Stimulated activated naive CD4-positive, alpha-beta T cell treated with Interleukin-2 at 50 U/mL for 16 hours (primary cell): ENCODE measurements at places on chromosomes 5 and 9.

DNA sequence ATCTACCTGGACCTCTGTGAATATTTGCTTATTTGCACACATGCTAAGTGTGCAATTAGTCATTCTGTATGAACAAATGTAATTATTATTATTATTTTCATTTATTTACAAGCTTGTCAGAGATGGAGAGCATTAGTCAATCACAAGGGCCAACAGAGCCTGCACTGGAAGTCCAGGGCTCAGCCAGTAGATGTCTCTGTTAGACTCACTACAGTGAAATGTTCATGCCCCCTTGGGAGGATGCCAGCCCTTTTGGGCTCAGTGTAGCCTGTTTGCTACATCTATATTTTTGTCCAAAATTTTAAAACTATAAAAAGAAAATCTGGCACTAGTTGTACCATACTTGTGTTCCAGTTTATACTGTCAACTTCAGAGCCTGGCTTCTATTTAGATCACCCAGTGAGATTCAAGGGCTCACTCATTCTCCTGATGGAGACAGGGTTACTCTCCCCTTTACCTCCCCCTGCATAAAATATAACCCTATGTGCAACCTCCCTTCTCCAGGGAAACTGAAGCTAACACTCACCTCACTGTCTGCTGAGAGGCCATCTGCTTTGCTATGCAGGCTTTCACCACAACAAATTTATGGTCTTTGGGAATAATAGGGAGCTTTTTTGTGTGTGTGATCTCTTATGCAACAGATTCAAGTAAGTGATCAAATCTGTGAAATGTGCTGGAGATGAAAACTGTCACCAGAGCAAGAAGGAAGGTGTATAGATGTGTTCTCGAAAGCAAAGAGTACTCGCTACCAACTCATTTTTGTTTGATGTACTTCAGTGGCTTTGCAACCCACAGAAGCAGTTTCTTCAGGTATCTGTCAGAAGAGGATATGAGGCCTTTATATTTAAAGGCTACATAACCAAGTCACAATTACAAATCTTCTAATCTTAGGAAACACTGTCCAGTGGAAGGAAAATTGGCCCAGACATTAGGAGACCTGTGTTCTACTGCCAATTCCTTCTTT is 99.9 kb upstream of the TLE4 start:
- no peak for DNase-seq

DNA sequence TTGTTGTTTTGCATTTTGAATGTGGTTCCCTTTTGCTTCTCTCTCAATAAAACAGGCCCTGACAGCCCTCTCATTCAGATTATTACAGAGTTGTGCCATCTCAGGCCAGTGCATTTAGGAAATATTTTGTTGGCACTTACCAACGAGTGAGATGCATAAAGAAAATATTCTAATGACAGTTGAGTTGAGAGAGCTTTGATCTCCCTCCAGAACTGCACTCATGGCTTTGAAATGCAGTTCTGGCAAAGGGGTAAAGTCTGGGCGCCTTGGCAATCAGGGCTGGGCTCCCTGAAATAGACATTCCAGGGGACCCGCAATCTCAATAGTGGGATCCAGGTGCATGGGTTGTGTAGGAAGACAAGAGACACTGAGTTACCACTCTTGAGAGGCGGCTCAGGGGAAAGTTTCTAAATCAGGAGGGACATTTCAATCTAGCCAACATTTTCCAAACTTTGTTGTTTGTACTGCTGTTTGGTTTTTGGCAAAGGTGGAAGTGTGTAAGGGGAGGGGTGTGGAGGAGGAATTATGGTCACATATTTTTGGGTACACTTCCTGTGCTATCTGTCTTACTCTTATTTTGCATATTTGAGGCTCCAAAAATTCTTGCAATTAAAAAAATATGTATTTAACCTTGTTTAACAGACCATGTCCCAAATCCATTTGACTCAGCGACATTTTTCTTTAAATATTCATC is 48.8 kb downstream of the PAPPA start:
- DNase-seq: no peak

- no peak for DNase-seq
Observed at GRCh38 chr5:38556088-38556598, 303 bp downstream of the LIFR start.

GRCh38 chr9:136802321-136802720 is 5.4 kb upstream of the RABL6 start:
- DNase-seq: no peak

- no peak for DNase-seq
Observed at GRCh38 chr5:91171322-91171721, 211.8 kb downstream of the ARRDC3 start.

DNA sequence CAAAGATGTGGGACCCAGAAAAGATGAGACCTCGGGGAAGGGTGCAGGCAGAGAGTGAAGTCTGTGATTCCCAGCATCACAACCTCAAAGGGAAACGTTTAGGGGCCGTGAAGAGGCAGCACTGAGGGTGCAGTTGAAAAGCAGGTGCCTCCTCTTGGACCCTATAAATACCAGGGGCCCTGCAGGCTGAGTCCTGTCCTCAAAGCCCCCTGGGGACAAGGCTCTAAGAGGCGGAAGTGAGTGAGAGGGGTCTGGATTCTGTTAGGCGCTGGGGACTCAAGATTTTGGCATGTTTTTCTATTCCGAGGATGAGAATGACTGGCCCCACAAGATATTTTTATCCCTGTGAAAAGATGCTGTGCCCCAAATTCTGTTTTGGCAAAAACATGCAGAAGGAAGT is 107.8 kb downstream of the THBS4 start:
- no peak for DNase-seq

DNA sequence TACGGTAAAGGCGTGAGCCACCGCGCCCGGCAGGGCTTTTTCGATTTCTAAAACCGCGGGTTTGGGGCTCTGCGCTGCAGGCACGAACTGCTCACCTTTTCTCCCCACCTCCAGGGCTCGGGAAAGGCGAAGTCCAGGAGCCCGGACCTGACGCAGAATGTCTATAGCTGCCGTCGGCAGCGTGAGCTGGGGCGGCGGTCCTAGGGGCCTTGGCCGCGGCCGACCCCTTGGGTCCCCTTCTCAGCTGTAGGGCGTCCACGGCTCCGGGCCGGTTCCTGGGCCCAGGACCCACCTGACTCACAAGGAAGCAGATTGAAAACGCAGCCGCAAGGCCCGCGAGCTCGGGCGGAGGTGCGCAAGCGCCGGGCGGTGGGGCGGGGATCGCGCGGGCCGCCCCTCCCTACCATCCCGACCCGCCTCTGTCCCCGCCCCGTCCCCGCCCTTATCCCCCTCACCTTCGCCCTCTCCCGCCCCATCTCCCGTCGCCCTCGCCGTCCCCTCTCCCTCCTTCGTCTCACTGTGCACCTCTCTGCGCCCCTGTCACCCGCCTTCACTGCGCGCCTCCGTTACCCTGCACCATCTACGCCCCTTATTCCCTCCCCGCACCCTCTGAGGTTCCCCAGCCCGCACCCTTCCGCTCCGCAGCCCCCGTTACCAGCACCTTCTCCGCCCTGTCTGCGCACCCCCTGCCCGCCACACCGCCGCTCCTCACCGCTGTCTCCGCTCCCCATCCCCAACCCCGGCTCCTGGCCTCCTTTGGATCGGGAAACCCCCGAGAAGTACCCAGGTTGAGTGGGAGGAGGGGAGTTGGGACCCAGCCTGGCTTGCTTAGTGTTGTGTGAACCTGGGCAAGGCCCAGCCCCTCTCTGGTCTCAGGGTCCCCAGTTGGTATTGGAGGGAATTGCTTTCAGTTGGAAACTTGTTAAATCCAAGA is at the start of gene HDHD3:
Gene HDHD3 (minus strand): TSS at position 353 of the 934 bp plus-strand sequence. CDS start 2,632 bp downstream, outside the sequence.
- DNase-seq: peak; percentile 64

- no peak for DNase-seq
Observed at GRCh38 chr5:100780376-100780870, 122.7 kb downstream of the ST8SIA4 start.

- DNase-seq: no peak
Observed at GRCh38 chr9:25724424-25724823, 46.2 kb upstream of the TUSC1 start.

DNA sequence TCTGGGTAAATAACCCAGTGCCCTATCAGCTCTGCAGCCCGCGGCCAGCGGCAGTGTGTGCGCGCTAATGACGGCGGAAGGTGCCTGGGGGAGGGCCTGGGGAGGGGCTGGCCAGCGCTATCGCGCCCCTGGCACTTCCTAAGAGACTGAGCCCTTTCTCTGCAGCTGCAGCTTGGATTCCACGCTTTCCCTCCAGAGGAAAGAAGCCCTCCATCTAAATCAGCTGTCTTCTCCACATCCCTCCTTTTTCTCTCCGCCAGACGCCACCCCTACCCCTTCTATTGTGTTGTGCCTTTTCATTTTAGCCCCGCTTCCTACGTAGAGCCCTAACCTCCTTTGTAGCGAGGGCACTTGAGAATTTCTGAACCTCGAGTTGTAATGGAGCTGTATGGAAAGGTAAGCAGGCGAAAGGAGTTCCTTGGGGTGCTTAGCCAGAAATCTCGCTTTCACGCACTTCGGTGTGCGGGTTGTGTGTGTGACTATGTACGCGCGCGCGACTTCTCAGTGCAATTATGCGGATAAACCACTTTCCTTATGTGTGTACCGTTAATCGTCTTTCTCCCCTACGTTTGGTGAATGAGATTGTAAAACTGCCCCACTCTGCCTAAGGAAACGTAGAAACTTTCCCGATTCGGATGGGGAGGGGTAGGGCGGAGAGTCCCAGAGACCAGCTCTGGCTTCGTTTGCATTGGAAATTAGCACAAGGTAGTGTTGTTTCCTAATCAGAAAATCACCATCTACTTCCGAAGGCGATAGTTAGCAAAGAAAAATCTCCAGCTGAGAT is 664 bp upstream of the RAB3C start:
- DNase-seq: no peak

DNA sequence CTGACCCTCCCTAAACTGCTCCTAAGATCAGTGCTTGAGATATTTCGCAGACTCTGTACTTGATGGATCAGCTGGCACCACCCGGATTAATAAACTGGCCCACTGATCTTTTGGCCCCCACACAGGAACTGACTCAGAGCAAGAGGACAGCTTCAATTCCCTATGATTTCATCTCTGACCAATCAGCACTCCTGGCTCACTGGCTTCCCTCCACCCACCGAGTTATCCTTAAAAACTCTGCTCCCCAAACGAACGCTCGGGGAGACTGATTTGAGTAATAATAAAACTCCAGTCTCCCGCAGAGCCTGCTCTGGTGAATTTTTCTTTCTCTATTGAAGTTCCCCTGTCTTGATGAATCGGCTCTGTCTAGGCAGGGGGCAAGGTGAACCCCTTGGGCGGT is 36.5 kb upstream of the CD180 start:
- DNase-seq: no peak

DNA sequence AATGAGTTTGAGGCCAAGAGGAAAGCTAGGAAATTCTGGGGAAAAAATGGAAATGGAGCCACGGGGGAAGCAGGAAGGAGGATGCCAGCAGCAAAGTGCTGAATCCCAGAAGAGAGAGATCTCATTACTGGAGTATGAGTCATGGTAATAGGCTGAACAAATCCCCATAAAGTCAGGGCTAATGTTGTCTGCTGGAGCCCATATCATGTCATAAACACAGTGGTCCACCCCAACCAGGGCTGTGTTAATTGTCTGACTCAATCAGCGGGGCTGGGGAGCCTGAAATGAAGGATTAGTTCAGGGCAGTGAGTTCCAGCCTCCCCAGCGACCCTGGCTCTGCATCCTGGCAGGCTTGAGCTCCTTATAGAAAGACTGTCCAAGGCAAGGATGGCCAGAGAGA is 68.8 kb downstream of the TLR4 start:
- no peak for DNase-seq

DNA sequence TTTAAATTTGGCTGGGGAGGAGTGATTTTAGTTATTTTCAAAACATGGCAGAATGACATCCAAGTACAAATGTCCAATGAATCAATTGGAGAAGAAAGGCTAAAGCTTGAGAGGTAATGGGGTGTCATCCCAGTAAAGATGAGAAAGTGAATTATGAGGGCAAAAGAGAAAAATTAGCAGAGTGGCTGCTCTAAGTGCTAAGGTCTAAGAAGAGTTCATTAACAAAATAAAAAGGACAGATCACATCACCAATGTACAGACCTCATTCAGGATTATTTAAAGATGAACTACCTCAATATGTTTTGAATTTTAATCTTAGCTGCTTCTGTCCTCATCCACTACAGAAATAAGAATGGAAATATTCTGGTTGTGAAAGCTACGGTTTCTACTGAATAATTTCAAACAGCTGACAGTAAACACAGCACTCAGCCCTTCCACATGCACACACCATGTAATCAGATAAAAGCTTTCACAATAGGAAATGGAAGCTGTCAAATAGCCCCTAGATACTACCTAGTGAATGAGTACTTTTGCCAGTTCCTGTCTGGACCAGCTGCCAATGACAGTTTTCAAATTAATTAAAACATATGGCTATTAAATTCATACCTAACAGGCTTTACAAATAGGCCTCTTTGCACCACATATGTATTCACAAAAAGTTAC is 171.5 kb downstream of the SSBP2 start:
- DNase-seq: no peak

GRCh38 chr5:1461396-1461795 is 16.2 kb upstream of the SLC6A3 start:
- DNase-seq: no peak

GRCh38 chr5:74948031-74948546 is 81.9 kb upstream of the FAM169A start:
- DNase-seq: no peak

GRCh38 chr9:114911167-114911821 is 19.1 kb downstream of the TNFSF8 start:
- no peak for DNase-seq

GRCh38 chr9:129665389-129665775 is at the start of gene PRRX2:
Gene PRRX2 (plus strand): TSS chr9:129665647. CDS start chr9:129665868, 221 bp downstream.
- DNase-seq: peak; percentile 11

DNA sequence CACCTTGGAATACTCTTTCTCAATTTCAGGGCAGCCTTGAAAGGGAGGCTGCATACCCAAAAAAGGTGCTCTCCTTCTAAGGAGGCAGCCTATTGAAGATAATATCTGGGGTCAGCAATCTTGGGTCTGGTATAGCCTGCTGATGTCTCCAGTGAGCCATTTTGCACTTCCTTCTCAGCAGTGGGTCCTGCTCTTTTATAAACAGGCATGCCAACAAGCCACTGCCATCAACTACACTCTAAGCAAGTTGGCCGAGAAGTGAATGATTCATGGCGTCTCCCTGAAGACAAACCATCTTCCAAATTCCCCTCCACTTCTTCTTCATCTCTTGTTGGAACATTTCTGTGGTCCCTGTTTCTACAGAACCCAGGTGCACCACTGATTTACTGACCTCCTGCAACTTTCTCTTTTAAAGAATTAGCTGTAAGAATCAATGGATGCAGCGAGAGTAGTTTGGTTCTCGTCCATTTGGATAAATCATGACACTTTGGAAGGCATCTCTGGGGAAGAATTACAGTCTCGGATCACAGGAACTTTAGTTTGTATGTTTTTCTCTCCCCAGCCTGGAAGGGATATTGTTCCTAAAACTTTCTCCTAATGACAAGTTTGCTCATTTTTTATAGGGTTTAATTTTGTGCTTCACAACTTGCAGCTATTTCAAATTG is 108.3 kb downstream of the INSYN2B start:
- DNase-seq: no peak
